ENCODE measurements at places on chromosomes 6 and 20. TPM values are rescaled to one million over a fixed set of nuclear protein-coding genes. Genes with fewer than 3 reads are reported as not detected.

ZNF311 gene
- total RNA-seq, result 0.43 TPM

C20orf96 gene
- total RNA-seq, result 3.1 TPM

KIF16B gene
- total RNA-seq, result 8.1 TPM

PLAGL1 gene
- total RNA-seq, result 5.7 TPM

KCNK16 gene
- total RNA-seq, result not detected

GRCh38 chr6:145147981-145148749 is 587.2 kb downstream of the EPM2A start:
- H3K27me3 ChIP-seq, result no peaks in the 10 kb centered on the region
- H3K4me3 ChIP-seq, result no peak overlapping the region
- H3K4me1 ChIP-seq, result no peaks in the 10 kb centered on the region
- DNase-seq, result no peak

- no peak overlapping the region for H3K4me3 ChIP-seq
- no peaks in the 10 kb centered on the region for H3K36me3 ChIP-seq
- no peaks in the 10 kb centered on the region for H3K4me1 ChIP-seq
- no peak overlapping the region for H3K27ac ChIP-seq
- DNase-seq, result no peak
Observed at GRCh38 chr20:40192529-40192928, 496.5 kb downstream of the MAFB start.

DNA sequence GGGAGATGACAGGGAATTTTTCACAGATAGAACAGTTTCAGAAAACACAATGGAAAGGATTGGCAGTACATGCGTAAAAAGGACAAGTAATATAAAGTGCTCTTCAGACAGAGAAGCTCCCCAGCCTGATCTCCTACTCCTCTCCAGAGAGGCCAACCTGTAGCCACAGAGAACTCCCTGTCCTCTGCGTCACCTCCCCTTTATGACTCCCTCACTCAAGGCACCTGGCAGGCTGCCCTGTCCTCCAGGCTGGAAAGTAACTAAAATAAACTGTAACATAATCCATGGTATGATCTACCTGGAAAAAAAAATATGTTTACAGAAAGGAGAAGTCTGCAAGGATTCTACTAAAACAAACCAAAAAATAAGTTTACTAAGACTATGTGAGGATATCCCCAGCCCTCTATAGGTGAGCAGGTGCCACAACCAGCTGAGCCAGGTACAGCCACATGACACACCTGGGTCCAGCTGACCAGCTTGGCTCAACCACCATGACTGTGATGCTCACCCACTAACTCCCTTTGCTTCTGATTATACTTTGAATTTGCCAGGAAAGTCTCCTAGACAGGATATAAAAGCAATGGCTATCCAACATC is 29.2 kb downstream of the MBOAT1 start:
- no peak overlapping the region for H3K4me3 ChIP-seq
- DNase-seq, result no peak
- peaks cover 9% of the 10 kb centered on the region for H3K36me3 ChIP-seq
- H3K4me1 ChIP-seq, result no peaks in the 10 kb centered on the region
- no peak overlapping the region for H3K27ac ChIP-seq

GRCh38 chr6:7047128-7047527 is 60.6 kb upstream of the RREB1 start:
- no peak for DNase-seq
- no peak overlapping the region for H3K27ac ChIP-seq
- peaks cover 15% of the 10 kb centered on the region for H3K4me1 ChIP-seq
- H3K4me3 ChIP-seq, result no peak overlapping the region
- peaks cover 13% of the 10 kb centered on the region for H3K27me3 ChIP-seq

DNA sequence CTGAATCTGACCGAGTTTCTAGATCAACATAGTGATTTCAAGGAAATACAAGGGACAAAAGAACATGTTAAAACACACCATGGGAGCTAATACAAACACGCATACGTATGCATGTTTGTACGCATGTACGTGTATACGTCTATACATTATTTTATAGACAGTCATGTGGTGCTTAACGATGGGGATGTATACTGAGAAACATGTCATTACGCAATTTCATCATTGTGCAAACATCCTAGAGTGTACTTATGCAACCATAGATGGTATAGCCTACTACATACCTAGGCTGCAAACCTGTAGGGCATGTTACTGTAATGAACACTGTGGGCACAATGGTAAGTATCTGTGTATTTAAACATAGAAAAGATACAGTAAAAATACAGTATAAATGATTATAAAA is 25.0 kb upstream of the NELFCD start:
- H3K27me3 ChIP-seq, result no peaks in the 10 kb centered on the region
- H3K4me3 ChIP-seq, result no peak overlapping the region
- no peak overlapping the region for H3K27ac ChIP-seq
- DNase-seq, result no peak
- no peaks in the 10 kb centered on the region for H3K4me1 ChIP-seq
- no peaks in the 10 kb centered on the region for H3K36me3 ChIP-seq

GRCh38 chr6:75344455-75344854 is 59.9 kb upstream of the TMEM30A start:
- DNase-seq, result no peak
- no peak overlapping the region for H3K27ac ChIP-seq
- no peaks in the 10 kb centered on the region for H3K36me3 ChIP-seq
- peaks cover under 1% of the 10 kb centered on the region for H3K4me1 ChIP-seq
- no peak overlapping the region for H3K4me3 ChIP-seq
- peaks cover 4% of the 10 kb centered on the region for H3K27me3 ChIP-seq

- H3K4me3 ChIP-seq, result no peak overlapping the region
- no peaks in the 10 kb centered on the region for H3K27me3 ChIP-seq
- H3K4me1 ChIP-seq, result no peaks in the 10 kb centered on the region
Observed at GRCh38 chr6:84467296-84467695, 239.9 kb upstream of the CEP162 start.

DNA sequence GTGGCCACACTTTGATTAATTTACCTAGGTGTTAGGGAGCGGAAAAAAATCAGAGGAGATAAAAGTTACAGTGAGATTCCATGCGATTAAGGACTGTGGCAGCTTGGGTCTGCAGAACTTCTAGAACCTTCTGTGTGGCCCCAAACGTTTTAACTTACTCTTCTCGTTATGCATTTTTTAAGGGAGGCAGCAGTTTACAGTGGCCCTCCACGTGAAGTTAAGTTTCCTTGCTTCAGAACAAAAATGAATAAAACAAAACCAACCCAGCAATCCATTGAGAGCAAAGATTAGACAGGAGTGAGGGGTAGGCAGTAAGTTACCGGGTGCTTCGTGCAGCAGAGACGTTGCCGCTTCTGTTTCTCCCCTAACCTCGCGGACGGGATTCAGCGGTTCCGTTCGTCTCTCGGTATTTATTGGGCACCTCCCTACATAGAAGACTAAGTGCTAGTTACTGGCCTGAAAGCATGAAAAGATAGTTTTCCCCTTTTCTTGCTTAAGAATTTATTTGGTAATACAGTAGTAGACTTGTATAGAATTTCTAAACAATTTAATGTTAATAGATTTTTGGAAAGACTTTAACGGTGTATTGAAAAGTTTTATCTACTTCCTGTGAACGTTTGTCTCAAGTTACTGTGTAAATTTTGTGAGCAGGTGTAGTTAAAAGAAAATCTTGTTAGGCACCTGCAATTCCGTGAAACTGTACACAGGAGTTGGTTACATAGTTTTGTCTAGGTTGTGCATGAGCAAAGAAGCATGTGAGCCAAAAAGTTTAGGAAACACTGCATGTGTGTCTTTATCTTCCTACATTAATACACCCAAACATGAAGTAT is 1.1 kb downstream of the BAG2 start:
- no peaks in the 10 kb centered on the region for H3K27me3 ChIP-seq
- no peaks in the 10 kb centered on the region for H3K36me3 ChIP-seq
- peak overlapping the region; percentile 59 for H3K27ac ChIP-seq
- peak overlapping the region; percentile 78 for H3K4me3 ChIP-seq
- H3K4me1 ChIP-seq, result peaks cover 8% of the 10 kb centered on the region

GRCh38 chr6:4105980-4106536 is 27.1 kb upstream of the FAM217A start:
- no peak overlapping the region for H3K4me3 ChIP-seq
- no peaks in the 10 kb centered on the region for H3K4me1 ChIP-seq

DNA sequence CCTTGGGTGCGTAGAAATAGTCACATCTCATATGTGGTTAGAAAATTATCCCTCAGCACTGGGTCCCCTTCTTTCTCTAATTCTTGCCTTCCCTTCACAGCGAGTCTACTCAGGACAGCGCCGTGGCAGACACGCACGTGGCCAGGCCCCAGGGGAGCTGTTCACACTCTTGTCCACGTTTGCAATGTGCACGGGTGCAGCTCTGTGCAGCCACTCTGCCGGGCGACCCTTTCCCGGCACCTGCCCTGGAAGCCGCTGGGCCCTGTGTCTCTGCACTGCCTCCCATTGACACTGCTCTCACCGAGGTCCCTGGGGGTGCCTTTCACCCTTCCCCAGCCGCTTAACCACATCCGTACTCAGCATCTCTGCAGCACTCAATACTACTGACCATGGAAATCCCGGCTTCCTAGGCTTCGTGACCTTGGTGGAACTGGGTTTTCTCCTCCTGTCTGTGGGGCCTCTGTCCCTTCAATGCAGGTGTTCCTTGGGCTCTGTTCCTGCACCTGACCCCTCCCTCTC is 104.9 kb downstream of the DACT2 start:
- H3K27ac ChIP-seq, result no peak overlapping the region
- no peak overlapping the region for H3K4me3 ChIP-seq
- no peaks in the 10 kb centered on the region for H3K36me3 ChIP-seq
- H3K27me3 ChIP-seq, result peaks cover 23% of the 10 kb centered on the region

- no peak for DNase-seq
- no peak overlapping the region for H3K4me3 ChIP-seq
- H3K27ac ChIP-seq, result peak overlapping the region; percentile 53
- peaks cover 2% of the 10 kb centered on the region for H3K36me3 ChIP-seq
- peaks cover 41% of the 10 kb centered on the region for H3K4me1 ChIP-seq
- H3K27me3 ChIP-seq, result no peaks in the 10 kb centered on the region
Observed at GRCh38 chr6:149320796-149321195, 3.3 kb downstream of the TAB2 start.

DNA sequence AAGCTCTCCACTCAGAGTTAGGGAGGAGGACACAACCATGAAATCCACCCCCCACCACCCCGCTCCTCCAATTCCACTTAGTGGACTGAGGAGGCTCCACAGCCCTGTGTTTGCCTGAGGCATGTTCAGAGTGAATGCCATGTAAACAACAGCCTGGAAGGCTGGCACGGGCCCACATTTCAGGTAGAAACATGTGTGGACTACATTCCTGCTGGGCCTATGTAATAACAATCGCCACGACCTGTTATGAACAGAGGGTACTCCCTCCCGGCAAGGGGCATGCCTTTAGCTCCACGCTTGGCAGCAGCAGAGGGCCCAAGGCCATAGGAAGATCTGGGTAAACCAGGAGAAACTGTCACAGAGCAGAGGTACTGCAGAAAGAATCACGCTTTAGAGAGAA is 65.5 kb downstream of the ISM1 start:
- H3K4me1 ChIP-seq, result no peaks in the 10 kb centered on the region
- no peak overlapping the region for H3K27ac ChIP-seq
- no peaks in the 10 kb centered on the region for H3K36me3 ChIP-seq
- no peak overlapping the region for H3K4me3 ChIP-seq
- DNase-seq, result no peak
- no peaks in the 10 kb centered on the region for H3K27me3 ChIP-seq

GRCh38 chr20:37534401-37535157 is 6.9 kb upstream of the BLCAP start:
- H3K27ac ChIP-seq, result no peak overlapping the region
- peak; percentile 41 for DNase-seq
- H3K4me3 ChIP-seq, result no peak overlapping the region
- H3K36me3 ChIP-seq, result no peaks in the 10 kb centered on the region
